WERI-Rb-1 (cell line): ENCODE measurements at places on chromosomes 7 and 10.

- DNase-seq = no peak
Observed at GRCh38 chr7:42694894-42695507, 216.9 kb downstream of the C7orf25 start.

DNA sequence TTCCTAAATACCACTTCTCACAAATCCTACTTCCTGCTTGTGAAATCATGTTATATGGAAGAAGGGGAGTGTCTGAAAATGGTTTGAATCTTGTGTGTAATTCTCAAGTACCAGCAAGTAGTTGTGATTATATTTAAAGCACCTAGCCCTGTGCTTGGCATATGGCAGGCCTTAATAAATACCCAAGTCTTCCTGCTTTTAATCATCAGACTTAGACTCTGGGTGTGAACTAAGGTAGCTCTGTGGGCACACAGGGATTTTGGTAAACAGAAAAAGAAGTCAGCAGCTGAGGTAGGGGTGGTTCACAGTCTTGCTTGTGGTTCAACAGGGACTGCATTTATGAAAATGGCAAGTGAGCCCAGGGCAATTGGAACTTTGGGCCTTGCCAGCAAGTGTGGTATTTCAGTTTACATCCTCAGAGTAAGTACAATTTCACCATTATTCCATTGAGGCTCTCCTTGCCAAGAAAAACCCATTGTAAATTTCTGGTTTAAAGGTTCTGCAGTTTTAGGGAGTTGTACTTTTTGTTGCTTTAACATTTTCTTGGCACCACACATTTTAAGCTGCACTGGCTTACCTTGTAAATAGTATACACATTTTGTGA, 215.5 kb downstream of the AUTS2 start:
- no peak for DNase-seq

GRCh38 chr10:23418051-23418681, 20.7 kb upstream of the OTUD1 start:
- no peak for DNase-seq

DNA sequence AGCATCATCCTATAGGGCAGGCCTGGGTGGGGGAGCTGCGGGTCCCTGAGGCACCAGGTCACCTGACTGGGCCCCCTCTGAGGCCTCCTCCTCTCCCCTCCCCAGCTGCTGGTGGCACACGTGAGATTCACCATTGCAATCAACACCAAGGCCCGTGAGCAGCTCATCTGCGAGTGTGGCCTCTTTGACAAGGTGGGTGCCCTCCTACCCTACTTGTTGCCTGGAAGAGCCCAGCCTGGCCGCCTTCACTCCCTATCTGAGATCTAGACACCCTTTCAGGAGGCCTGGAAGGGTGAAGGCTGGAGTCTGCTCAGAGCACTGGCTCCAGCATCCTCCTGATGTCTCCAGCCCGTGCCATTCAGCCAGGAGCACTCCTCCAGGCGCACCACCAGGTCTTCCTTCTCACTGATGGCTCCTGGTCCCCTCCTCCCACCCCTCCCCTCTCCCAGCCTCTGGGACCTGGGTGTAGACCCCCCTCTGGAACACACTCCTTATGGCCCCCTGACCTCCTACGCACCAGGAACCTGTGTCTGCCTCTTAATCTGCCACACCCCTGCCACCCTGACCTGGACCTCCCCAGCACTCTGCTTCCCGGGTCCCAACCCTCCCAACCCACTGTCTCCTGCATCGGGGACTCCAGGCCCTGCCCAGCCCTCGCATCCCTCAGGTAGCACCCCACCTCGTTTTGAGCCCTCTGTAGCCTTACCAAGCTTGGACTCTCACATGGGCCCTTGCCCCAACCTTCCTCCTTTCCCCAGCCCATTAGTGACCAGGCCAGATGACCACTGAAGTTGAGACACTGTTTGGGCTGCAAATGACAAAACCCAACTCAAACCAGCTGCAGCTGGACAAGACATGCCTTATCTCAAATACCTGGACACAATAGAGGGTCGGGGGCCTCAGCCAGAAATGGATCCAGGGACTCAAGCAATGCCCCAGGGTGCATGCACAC, 67.5 kb downstream of the ALOX5 start:
- no peak for DNase-seq

GRCh38 chr7:37920849-37921805, 687 bp downstream of the EPDR1 start:
- DNase-seq = peak; percentile 57

DNA sequence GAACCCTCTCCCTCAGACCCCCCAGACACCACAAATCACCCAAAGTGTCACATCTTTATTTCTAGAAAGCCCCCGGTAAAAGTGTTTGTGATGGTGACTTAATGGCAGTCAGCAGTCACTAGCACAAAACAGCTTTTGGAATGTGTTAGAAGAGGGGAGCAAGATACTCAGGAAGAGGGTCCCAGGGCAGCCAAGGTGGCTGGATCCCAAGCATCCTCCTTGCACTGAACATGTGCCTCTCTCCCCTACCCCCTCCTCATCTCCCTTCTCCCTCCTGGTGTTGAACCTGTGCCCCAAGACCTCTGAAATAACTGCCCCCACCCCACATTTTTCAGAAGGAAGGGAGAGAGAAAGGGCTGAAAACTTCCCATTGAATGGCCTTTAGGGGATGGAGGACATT, 37.8 kb upstream of the MXI1 start:
- DNase-seq = no peak

- DNase-seq = no peak
Observed at GRCh38 chr7:154546946-154547587, 455.9 kb downstream of the PAXIP1 start.

GRCh38 chr7:142860968-142861367, 6.1 kb downstream of the EPHB6 start:
- DNase-seq = no peak

DNA sequence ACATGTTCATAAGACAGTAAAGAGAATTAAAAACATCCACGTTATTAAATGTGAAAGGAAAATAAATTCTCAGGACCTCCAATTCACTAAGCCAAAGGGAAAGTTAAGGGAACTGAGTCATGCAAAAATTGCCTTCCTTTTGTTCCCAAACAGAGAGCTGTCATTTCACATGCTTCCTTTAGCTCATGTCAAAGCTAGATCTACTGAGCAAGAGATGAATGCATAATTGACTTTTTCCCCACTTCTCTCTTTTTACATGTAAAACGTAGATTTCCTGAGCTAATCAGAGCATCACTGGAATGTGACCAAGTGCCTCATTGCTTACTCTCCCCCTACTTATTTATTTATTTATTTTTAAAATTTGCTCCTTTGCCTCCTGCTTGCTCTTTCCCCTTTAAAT, 129.1 kb upstream of the AMPH start:
- DNase-seq = no peak

DNA sequence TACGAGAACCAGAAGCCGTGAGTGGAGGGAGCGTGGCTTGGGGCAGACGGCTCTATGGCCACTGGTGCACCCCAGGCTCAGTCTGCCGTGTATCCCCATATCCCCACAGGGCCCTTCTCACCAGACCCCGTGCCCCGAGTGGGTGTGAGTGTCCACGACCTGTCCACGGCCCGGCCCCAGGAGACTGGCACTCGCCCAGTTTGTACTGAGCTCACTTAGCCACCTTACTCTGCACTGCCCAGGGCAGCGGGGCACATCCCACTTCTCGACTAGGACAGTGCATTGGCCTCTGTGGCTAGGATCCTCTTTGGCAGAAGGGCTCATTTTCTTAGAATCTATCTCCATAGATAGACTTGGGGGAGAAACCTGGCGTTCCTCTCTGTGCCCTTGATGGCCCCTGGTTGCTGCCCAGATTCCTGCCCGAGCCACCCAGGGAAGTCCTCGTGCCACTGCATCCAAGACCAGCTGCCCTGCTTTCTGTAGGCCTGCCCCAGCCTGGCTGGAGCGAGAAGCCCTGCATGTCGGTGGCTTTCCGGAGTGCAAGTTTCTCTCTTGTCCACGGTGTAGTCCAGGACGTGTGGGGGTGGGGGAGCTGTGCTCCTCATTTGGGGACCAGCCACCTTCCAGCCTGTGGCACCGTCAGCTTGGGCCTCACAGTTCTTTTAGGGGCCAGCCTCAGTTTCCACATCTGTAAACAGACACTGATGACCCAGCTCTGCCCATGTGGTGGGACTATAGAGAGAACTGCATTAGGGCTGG, 11.9 kb downstream of the TMEM120A start:
- DNase-seq = no peak

DNA sequence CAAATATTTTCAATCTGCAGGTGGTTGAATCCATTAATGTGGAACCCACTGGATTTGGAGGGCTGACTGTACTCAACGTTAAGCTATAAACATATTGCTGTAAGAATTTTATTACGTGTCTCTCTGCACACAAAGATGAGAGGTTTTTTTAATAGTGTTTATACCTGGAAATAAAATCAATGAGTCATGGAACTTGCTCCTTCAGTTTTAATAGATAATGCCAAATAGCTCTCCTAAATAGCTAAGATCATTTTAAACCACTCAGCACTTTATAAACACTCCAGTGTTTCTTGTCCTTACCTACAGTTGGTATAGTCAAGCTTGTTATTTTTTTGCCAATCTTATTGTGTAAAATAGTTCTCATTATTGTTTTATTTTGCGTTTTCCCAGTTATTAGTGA, 455.6 kb upstream of the FZD8 start:
- no peak for DNase-seq

DNA sequence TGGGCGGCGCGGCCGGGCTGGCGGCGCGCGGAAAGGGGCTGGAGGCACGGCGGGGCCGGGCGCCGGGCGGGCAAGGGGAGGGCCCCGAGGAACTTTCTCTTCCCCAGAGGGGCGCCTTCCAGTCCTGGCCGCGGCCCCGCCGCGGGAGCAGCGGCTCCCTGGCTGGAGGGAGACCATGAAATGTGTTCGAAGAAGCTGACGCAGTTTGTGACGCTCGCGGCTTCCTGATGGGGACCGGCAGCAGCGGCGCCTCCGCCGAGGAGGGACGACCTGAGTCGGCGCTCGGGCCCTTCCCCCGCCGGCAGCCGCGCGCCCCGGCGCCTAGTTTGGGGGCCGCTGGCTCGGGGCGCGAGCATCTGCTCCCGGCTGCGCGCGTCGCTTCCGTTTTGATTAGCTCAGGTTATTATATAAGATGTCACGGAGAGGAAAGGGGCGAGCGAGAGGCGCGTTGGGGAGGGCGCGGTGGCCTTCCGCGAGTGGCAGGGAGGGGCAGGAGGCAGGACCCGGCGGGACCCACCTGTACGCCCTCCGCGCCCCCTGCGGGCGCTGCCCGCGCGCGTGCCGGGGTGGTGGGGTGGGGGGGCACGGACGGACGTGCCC, 57.1 kb upstream of the PCGF5 start:
- peak; percentile 49 for DNase-seq

DNA sequence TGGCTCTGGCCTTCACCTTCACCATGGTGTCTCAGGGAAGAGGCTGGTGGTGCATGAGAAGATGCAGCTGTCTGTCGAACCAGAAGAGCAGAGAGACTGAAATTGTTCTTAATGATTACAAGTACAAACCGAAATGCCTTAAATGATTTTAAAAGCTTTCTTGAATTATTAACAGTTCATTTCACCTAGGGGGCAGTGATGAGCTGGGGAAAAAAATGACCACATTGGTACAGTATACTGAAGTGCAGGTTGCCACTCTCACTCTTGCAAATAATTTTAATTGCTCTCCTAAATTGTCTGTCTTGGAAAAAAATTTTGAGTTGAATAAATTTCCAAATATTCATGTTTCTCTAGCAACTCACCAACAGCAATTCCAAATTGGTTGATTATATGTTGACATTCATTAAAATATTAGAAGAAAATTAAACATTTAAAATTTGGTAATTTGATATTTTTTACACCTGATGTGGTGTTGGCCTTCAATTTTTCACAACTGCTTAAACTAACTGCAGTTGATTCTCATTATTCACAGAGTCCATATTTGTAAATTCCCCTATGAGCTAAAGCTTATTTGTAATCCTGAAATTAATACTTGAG, 692.6 kb downstream of the ZWINT start:
- peak; percentile 31 for DNase-seq

- no peak for DNase-seq
Observed at GRCh38 chr10:79046326-79046725, 22.4 kb upstream of the ZMIZ1 start.

DNA sequence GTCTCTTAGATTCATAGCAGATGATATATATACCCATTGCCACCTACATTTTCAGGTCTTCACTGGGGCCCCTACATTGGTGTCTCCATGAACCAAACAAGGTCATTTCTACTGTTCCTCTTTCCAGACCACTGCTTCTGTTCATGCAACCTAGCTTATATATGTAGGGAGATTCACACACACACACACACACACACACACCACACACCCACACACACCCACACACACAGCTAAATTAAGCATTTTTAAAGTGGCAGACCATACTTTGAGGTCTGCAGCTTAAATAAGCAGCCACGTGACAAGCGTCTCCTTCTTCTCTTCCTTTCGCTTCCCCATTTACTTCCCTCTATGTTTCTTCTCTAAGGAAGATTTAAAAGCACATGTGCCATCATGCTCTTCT, 70.0 kb upstream of the CC2D2B start:
- no peak for DNase-seq

- no peak for DNase-seq
Observed at GRCh38 chr7:131529179-131529578, 27.2 kb downstream of the PODXL start.

GRCh38 chr10:51786684-51787035, 87.3 kb upstream of the CSTF2T start:
- DNase-seq = no peak

DNA sequence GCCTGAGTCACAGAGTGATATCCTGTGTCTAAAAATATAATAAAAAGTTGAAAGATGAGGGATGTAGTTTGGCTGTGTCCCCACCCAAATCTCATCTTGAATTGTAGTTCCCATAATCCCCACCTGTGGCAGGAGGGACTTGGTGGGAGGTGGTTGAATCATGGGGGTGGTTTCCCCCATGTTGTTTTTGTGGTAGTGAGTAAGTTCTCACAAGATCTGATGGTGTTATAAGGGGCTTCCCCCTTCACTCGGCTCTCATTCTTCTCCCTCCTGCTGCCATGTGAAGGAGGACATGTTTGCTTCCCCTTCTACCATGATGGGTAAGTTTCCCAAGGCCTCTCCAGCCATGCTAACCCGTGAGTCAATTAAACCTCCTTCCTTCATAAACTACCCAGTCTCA, 25.1 kb upstream of the UBE3C start:
- DNase-seq = no peak

DNA sequence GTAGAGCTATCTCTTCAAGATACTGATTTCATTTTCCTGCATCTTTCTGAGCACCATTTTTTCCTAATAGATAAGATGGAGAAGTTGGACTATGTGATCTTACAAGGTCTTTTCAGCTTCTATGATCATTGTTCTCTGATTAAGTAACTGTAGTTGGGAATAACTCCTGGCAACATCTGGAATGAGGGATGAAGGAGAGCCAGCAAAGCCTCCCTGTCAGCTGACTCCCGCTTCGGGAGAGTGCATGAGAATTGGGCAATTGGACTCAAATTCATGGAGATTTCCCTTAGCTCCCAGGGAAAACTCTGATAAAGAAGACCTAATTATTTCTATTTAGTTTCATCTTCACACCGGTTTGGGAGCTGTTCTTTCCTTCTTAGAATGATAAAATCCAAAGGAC, 146.1 kb downstream of the CCDC71L start:
- no peak for DNase-seq

GRCh38 chr7:14092331-14092730, 102.9 kb upstream of the ETV1 start:
- DNase-seq = no peak

GRCh38 chr7:55171157-55171556, 152.3 kb downstream of the EGFR start:
- no peak for DNase-seq
